ENCODE measurements at places on chromosomes 12 and 14.

DNA sequence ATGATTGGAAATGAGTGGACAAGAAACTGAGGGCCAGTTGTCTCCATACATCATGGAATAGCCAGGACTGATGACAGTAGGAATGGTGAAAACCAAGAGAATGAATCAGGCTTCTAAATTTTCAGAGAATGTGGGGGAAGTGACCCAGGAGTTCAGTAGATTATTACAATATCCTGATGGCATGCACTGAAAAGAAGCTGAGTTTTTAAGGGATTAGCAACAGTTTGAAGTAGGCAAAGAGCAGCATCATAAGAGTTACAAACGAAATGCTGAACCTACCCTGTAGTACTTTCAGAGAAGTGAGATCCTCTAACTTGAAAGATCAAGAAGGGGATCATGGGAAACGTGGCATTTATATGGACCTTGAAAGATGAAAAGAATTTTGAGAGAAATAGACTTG is 13.2 kb downstream of the SLC2A14 start:
- no peak for DNase-seq

GRCh38 chr12:68420225-68421010 is 88.3 kb upstream of the MDM1 start:
- no peak for DNase-seq

DNA sequence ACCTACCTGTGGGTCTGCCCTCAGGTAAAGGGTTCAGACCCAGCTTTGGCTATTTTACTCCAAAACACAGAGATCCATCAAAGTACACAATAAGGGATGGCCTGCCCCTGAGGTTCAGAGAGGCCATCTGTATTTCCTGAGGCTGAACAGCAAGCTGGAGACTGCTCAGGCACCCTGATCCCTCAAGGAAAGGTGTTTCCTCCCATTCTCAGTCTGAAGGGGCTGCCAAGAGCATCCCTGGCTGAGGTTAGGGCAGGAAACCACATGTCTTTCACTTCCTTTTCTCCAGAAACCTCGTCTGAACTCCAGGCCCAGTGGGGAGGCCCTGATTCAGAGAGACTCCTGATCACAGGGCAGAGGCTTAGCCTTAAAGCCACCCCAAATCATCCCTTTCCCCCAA is 1.5 kb downstream of the RILPL1 start:
- DNase-seq: peak; percentile 25

GRCh38 chr14:49134940-49135339 is 451.2 kb downstream of the RPS29 start:
- DNase-seq: no peak

DNA sequence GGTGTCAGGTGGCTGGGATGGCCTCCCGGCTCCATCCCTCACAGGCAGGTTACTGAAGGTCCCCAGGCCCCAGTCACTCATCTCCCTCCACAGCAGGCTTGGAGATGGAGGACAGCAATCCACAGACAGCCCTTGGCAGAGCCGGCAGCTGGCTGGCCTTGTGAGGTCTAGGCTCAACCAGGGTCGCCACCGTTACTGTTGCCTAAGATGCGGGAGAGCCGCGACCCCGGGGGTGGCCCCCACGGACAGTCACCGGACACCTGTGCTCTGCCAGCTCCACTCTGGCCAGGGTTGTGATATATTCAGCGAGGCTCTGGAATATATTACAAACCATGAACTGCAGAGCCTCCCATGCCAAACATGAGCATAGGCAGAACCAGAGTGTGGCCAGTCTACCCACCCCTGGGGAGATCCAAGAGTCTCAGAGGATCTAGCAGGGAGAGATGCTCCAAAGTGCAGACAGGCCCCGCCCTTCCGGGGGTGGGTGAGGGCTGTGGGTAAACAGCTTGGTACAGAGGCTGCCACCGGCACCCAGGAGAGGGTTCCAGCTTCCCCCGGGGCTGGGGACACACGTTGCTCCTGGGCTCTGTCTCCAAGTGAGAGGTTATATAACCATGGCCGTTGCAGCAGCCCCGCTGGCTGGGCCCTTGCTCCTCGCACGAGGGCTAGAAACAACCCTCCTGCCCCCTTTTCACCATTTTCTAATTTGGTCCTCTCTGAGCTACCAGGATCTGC is 55.9 kb upstream of the DIO3 start:
- DNase-seq: no peak

DNA sequence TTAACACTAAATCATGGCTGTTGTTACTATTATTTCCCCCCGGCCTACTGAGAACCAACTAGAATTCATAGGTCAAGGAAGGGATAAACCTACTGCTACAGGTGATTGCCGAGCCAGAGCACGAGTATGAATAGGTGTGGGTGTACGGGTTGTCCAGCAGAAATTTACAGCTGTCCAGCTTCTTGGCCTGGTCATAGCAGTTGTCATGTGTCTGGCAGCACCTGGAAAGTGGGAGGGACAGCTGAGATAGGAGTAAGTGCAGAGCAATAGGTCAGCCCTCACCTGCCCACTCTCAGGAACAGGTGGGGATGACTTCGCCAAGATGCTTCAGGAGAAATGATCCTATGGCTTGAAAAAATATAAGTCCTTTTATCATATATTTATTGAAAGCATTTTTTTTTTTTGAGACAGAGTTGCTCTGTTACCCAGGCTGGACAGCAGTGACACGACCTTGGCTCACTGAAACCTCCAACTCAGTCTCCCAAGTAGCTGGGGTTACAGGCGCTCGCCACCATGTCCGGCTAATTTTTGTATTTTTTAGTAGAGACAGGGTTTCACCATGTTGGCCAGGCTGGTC is 2.6 kb downstream of the PLA2G1B start:
- DNase-seq: no peak

- no peak for DNase-seq
Measured at GRCh38 chr14:85534458-85535293, 4.7 kb downstream of the FLRT2 start.

DNA sequence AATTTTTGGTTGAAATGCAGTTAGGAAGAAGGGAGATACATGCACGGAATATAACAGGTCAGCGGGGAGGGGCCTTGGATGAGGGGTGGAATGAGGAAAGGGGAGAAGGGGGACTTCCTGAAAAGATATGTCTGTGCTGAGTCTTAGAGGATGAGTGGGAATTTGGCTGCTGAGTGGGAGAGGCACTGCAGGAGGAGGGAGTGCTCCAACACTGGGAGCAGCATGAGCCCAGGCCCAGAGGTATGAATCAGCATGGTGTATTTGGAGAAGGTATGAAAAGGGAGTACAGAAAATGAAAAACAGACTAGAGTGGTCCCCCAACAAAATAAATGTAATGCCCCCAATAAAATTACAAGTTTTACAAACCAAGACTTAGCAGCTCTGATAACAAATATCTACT is 394.4 kb downstream of the IPO8 start:
- DNase-seq: no peak

DNA sequence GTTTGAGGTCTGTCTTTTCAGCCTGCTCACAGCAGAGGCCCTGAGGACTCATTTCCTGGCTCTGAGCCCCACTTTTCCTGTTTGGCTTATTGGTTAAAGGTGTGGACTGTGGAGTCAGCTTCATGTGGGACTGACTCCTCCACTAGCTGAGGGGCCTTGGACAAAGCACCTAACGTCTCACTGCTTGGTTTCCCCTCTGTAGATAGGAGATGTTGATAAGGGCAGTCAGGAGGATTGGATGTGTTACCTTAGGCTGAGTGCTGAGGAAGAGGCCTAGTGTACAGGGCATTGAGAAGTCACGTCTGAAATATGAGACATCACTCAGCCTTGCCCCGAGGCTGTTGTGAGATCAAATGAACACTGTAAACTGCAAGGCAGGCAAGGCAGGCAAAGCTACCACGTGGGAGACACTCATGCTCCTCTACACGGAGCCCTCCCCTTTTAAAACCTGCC is 27.1 kb upstream of the TCL1A start:
- no peak for DNase-seq

DNA sequence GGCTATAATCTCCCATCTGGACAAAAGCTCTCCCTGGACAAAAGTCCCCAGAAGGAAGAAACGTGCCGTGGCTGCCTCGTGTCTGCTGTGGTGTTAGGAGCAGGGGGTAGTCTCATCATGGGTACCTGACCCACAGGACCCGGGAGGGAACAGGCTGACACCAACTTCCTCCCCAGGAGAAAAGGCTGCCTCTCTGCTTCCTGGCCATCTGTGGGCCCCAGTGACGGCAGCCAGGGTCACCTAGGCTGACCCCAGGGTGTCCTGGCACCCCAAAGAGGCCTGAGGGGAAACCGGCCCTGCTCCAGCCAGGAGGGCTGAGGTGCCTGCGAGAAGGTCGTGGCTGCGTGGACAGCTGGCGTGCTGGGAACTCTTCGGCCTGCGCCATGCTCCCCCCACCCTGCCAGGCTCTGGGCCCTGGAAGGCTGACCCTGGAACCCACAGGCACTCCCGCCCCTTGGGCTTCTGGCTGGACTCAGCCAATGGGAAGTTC is 133.9 kb downstream of the RFLNA start:
- DNase-seq: no peak

DNA sequence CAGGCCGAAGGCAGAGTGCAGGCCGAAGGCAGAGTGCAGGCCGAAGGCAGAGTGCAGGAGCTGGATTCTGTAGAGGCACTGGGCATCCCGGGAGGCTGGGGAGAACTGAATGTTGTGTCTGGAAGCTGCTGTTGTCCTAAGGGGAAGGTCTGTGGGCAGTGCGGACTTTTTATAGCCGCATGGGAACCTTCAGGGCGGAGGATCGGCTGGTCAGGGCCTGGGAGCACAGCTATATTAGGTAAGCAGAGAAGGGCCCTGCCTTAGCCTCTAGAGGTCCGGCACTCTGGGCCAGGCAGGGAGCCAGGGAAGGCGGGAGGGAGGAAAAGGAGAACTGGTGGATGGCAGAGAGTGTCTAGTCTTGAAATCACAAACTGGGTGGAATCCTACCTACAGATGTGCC is 14.2 kb downstream of the CABP1 start:
- DNase-seq: no peak

DNA sequence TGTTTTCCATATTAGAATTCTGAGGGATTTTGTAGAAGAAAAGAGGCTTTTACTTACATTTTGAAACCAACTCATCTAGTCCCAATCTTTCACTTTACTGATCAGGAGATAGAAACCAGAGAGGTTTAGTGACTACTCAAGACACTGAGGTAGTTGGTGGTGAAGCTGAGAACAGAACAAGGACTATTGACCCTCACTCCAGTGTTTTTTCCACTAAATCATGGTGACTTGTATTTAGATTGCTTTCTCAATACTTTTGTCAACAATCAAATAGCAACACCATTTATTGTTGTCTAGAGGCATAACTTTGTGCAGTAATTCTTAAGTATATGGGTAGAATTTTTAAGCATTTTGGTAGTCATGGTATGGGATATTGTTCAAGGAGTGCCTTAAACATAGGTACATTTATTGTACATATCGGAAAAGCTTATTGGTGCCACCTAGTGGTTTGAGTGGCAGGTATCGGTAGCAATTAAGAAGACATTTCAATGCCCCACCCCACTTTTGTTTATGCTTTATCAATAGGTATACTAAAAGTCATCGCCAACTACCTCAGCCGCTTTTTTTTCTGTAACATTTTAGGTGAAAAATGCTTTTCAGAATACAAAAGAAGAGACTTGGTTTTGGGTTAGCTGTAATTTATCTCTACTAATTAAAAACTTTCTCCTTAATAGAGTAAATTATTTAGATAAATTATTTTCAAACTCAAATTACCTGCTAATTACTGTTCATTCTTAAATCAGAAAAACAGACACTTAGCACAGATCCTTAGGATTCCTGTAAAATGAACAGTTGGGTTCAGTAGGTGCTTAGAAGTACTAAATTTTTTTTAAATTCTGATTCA is 47.3 kb upstream of the PAWR start:
- no peak for DNase-seq

- no peak for DNase-seq
Measured at GRCh38 chr12:14129611-14130195, 148.3 kb upstream of the GRIN2B start.

GRCh38 chr12:712172-712863 is 40.1 kb upstream of the WNK1 start:
- DNase-seq: no peak

DNA sequence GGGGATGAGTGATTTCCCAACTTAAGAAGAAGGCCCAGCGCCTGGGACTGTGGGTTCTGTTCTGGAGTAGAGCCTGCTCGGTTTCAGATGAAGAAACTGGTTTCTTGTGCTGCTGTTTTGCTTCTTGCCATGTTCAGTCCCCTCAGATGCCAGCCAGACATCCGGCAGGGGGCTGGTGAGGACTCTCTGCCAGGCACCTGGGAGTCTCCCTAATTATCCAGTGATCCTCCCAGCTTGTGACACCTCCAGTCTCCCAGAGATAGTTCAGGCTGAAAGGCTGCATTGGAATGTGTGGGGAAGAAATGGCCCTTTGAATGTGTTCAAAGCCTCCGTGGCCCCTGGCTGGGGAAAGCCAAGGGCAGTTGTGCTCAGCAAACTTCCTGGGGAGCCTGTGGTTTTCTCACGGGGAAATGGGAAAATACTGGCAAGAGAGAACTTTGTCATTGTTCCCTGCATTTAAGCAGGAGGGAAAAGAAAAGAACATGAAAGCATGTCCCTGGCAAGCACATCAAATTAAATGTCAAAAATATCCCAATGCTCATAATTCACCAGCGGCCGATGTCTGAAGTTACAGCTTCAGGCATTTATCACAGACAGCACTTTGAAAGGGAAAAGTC is 8.5 kb upstream of the SERPINA12 start:
- no peak for DNase-seq
